H9 (cell line): ENCODE measurements at places on chromosomes 2 and 18. TPM values are rescaled to one million over a fixed set of nuclear protein-coding genes. Genes with fewer than 3 reads are reported as not detected.
A peak's percentile ranks its signal among the peaks of the same experiment; 100 is the strongest.

DNA sequence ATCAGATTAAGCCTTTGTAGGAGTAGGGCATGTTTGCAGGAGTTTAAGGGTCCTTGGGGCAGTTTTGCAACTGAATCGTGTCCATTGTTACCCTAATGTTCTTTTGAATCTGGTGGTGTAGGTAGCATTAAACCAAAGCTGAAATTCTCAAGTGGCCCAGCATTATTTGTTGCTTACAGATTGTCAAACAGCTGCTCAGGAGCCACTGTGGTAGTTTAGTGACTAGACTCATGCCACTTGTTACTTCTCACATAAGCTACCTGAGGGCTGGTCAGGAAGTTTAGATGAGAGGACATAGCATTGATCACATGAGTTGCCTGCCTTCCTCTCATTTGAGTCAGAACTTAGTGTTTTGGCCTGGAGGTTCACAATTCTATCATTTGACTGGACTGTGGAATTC is 157.6 kb downstream of the HAUS1 start:
- DNase-seq: peak; percentile 49

GRCh38 chr18:4074647-4075046 is 380.5 kb downstream of the DLGAP1 start:
- DNase-seq: no peak

- DNase-seq: no peak
Measured at GRCh38 chr2:63639344-63639743, 50.6 kb downstream of the MDH1 start.

- DNase-seq: no peak
Measured at GRCh38 chr18:59047321-59048047, 92.2 kb upstream of the SEC11C start.

DNA sequence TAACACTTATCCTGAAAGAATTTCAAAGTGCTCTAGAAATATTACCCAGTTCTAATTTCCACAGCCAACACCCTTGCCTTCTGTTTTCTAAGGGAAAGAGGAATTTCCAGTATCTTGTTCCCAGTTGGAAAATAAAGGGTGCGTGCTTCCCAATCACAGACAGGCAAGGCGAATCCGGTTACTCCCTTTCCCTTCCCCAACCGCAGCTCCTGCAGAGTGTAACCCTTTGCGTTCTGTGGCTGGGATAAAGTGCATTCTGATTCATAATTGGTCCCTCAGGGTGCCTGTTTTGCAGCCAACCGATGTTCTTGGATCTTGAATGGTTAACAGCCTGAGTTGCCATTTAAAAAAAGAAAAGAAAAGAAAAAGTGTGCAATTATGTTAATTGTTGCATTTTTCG is 40.6 kb upstream of the PGAP1 start:
- DNase-seq: no peak

DNA sequence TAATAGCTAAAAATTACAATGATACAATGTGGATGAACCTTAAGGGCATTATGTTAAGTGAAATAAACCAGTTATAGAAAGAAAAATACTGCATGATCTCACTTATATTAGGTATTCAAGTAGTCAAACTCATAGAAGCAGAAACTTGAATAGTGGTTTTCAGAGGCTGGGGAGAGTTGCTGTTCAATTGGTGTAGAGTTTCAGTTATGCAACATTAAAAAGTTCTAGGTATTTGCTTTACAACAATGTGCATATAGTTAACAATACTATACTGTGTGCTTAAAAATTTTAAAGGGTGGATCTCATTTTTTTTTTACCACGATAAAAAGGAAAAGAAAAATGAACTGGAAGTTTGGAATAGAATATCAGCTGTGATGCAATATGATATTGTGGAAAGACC is 479.1 kb downstream of the SPAG16 start:
- DNase-seq: no peak

- no peak for DNase-seq
Measured at GRCh38 chr18:62976227-62976626, 260.9 kb downstream of the PHLPP1 start.

GRCh38 chr2:238456970-238457926 is 30.5 kb downstream of the ASB1 start:
- no peak for DNase-seq

Gene IL36G
- not detected in 2 replicates for total RNA-seq

DNA sequence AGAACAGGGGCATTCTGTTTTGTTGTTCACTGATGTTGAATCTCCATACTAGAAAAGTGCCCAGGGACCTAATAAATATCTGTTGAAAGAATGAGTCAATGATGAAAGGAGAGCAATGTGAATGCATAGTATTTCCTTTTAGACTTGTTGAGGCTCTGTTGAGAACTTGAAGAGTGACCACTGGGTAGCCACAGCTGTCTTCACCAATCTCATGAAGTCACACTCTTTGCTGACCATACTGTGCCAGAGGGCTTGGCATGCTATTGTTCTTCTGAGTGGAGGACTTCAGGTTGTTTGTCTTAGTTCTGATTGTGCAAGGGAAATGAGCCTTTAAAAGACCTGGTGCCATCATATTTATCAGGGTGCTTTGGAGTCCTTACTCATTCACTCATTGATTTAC is 41.6 kb upstream of the NT5C1B start:
- DNase-seq: no peak

GRCh38 chr2:23454501-23455120 is 69.6 kb downstream of the KLHL29 start:
- no peak for DNase-seq

Gene RUFY4
- 0.44 and 0.66 TPM in 2 replicates for total RNA-seq

DNA sequence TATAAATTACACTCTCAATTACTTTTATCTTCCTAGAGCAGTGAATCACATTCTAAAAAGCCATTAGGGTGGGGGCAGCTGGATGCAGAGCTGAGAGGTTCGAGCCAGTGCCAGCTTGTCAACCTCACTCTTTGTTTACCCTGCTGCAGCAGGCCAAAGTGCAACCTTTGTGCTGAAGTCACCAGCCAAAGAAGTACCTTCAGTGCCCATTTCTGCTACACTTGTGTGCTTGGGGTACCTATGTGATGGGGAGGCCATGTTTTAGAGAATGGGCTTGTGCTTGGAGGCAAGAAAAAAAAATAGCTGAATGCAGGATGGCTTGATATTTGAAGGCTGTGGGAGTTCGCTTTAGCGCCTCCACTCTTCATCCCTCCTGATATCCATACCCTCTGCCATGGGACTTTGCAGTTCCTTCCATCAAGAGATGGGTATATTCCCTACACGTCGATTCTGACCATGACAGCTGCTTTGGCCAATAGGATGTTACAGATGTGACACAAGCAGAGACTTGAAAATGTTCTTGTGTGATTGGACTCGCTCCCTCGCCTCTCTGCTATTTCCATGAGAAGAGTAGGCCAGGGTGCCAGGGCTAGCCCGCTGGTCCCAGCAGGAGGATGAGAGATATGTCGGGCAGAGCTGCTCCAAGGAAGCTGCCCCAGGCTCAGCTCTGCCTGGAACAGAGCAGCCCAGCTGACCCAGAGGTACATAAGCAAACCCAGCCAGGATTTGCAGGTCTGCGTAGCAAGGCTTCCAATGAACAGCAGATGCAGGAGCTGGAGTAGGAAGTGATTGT is 12.7 kb upstream of the FZD5 start:
- no peak for DNase-seq

Gene ACMSD
- total RNA-seq: not detected in 2 replicates

- no peak for DNase-seq
Measured at GRCh38 chr2:111225856-111226255, 105.1 kb downstream of the BCL2L11 start.

- DNase-seq: no peak
Measured at GRCh38 chr18:73859837-73860397, 287.7 kb downstream of the FBXO15 start.

GRCh38 chr2:43718530-43719124 is 42.4 kb upstream of the C1GALT1C1L start:
- DNase-seq: no peak

- no peak for DNase-seq
Measured at GRCh38 chr2:157898591-157898996, 22.5 kb upstream of the ACVR1 start.

DNA sequence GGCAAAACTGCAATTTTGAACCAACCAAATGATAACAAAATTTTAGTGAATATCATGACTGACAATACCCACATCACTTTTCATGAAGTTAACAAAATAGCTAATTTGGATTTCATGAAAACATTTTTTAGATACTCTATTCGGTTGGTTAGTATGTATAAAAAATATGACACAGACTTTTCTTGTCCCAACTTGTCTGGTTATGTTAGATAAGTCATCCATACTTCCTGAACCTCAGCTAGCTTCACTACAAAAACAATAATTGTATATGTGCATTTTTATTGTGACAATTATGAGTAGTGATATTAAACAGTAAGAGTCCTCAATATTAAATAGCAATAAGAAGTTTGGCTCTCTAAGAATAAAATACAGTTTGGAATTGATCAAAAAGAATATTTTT is 408.1 kb upstream of the DSEL start:
- DNase-seq: no peak

GRCh38 chr18:8771930-8772329 is 66.6 kb downstream of the MTCL1 start:
- DNase-seq: no peak

Gene GALNT14
- total RNA-seq: 2.4 and 2.7 TPM in 2 replicates

DNA sequence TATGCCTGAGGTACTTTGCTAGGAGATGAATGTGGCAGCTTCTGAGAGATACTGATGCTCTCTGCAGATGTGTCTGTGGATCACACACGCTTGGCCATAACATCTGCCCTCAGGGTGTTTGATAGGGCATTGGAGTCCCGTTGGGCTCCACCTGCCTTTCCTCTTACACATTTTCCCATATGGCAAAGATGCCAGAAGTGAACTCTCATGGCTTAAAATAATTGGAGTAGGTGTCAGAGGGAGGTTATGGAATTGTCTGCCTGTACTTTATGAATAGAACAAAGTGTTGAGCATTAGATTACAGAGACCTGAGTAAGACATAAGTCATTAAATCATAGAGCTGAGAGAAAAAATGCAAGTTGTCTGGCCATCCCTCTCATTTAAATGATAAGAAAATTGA is 75.3 kb upstream of the PNPT1 start:
- DNase-seq: no peak

- no peak for DNase-seq
Measured at GRCh38 chr2:16161085-16161565, 220.8 kb downstream of the MYCN start.

DNA sequence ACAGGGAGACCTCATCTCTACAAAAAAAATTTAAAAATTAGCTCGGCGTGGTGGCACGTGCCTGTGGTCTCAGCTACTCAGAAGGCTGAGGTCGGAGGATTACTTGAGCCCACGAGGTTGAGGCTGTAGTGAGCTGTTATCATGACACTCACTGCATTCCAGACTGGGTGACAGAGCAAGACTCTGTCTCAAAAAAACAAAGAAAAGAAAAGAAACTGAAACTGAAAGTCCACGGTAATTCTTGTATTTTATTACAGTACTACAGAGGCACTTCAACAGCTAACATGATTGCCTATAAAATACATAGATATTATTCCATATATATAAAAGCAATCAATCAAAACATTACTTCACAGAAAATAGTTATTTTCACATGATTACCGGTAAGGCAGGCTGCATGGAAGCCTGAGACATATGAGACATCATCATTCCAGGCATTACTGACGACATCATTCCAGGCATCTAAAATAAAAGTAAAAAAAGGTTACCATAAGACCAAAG is 23.1 kb downstream of the PRPF40A start:
- DNase-seq: no peak
